ENCODE measurements at places on chromosomes 13 and 19. TPM values are rescaled to one million over a fixed set of nuclear protein-coding genes. Genes with fewer than 3 reads are reported as not detected.

The LIPE gene
- total RNA-seq, result 55.8 TPM

The ETV2 gene
- 0.33 TPM for total RNA-seq

- no peak for DNase-seq
These were observed 75.4 kb upstream of the ARHGEF7 start for GRCh38 chr13:111039735-111040134.

GRCh38 chr19:44575116-44575700 lies 38.2 kb upstream of the IGSF23 start:
- DNase-seq, result no peak

DNA sequence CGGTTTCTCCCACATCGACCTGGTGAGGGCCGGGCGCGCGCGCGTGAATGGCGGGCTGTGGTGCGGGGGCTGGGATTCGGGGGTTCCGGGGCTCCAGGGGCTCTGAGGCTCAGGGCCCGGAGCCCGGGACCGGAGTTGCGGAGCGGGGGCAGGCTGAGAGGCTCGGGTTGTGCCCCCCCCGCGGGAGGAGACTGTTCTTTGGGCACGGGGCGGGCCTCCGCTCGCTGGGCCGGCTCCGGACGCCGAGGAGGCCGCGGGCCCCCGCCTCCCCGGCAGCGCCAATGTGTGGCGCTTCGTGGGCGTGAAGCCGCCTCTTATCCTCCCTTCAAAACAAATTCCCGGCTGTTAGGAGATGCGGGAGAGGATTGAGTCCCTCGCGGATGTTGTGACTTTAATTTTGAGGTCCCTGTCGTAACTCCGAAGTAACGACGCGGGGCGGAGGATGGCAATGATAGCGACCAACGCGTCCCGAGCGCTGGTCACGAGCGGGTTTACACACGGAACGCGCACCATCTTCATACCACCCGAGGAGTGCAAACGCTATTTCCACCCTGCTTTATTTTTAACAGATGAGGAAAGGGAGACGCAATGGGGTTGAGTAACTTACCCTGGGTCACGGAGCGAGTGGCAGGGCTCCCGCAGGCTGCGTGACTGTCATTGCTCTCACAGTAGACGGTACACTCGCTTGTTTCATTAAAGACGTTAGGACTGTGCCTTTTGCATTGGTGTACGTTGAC lies 536 bp downstream of the UBA2 start:
- peak; percentile 23 for DNase-seq

The ZNF766 gene
- 9.2 TPM for total RNA-seq

GRCh38 chr13:75724752-75725517 lies 88.8 kb downstream of the LMO7 start:
- no peak for DNase-seq

- peak; percentile 41 for DNase-seq
These were observed 65.9 kb downstream of the KCNRG start for GRCh38 chr13:50080911-50081678.

DNA sequence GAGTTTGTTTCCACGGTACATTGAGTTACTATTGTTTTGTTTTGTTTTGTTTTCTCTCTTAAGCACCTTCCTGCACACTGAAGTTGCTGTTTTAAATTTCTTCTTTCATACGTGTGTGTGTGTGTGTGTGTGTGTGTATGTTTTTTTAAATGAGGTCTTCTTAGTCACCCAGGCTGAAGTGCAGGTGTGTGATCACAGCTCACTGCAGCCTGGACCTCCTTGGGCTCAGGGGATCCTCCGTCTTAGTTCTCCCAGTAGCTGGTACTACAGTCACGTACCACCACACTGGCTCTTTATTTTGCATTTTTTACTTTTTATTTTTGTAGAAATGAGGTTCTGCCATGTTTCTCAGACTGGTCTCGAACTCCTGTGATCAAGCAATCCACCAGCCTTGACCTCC lies 20.8 kb upstream of the ZNF429 start:
- DNase-seq, result no peak

The ZNF525 gene
- total RNA-seq, result 4.3 TPM

DNA sequence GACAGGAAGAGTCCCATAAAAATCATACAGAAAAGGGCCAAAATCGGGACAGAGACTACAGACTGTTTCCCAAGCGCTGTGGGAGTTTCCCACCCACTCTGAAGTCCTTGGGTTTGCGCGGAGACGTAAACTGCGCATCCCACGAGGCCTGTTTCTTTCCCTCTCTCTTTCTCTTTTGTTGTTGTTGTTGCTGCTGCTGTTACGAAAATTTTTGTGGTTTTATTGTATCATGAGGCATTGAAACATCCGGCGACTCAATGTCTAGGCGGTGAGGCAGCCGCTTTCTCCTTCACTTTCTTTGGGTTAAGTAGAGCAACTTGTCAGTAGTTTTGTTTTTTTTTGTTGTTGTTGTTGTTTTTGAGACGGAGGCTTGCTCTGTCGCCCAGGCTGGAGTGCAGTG lies 1.6 kb upstream of the PPP1R12C start:
- no peak for DNase-seq

DNA sequence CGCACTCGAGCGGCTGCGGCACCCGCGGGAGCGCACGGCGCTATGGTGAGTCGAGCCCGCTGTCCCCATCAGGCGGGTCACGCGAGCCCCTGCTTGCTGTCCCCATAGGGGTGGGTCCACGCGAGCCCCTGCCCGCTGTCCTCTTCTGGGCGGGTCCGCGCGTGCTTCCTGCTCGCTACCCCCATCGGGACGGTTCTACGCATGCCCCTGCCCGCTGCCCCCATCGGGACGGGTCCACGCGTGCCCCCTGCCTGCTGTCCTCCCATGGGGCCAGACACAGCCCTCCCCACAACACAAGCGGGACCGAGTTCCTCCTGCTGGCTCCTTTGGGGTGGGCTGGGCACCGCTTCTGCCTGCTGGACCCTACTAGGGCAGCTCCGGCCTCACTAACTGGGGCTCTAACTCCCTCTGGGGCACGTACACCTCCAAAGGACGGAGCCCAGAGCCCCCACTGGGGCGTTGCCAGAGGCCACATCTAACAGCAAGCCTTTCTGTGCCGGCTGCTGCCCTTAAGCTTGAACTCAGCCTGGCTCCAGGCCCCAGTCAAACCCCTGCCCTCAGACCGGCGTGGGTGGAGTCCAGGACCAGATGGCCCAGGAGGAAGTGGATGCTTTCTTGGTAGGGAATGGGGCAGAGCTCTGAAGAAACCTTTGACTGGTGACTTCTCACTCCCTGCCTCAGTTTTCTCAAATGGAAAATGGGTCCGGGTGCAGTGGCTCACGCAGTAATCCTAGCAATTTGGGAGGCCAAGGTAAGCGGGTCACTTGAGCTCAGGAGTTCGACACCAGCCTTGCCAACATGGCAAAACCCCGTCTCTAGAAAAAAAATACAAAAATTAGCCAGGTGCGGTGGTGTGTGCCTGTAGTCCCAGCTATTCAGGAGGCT lies 722 bp downstream of the COLGALT1 start:
- peak; percentile 70 for DNase-seq

The FFAR1 gene
- not detected for total RNA-seq

DNA sequence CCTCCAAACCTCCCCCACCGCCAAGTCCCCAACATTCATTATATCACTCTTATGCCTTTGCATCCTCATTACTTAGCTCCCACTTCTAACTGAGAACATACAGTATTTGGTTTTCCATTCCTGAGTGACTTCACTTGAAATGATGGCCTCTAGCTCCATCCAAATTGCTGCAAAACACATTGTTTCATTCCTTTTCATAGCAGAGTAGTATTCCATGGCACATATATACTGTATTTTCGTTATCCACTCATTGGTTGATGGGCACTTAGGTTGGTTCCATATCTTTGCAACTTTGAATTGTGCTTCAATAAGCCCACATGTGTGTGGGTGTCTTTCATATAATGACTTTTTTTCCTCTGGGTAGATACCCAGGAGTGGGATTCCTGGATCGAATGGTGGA lies 233.1 kb downstream of the ZNF536 start:
- no peak for DNase-seq

GRCh38 chr13:42040730-42041010 lies 7.8 kb upstream of the DGKH start:
- DNase-seq, result no peak

DNA sequence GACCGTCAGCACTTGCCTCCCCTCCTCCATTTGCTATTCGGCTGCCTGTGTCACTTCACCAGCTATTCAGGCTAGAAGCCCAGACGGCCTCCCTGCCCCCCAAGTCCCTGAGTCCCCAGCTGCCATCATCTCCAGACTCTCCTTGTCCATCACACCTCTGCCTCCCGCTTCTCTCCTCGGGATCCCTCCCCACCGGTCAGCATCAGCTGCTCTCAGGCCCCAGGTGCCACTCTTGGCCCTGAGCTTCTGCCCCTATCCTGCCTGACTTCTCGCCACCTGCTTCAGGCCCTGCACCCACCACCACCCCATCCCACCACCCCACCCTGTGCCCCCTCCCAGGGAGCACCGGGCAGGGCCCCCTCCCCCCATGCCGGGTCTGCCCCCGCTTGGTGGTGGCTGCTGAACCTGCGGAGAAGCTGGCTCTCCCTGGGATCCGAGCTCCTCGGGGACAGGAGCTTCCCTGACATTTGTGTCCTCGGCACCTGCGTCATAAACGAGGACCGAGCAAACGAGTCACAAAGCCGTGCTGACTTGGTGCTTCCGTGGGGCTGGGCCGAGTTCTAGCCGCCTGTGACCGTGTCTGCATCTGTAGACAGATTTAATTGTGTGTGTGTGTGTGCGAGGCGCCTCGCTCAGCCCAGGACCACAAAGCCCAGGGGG lies 70.3 kb upstream of the MCF2L start:
- peak; percentile 9 for DNase-seq

DNA sequence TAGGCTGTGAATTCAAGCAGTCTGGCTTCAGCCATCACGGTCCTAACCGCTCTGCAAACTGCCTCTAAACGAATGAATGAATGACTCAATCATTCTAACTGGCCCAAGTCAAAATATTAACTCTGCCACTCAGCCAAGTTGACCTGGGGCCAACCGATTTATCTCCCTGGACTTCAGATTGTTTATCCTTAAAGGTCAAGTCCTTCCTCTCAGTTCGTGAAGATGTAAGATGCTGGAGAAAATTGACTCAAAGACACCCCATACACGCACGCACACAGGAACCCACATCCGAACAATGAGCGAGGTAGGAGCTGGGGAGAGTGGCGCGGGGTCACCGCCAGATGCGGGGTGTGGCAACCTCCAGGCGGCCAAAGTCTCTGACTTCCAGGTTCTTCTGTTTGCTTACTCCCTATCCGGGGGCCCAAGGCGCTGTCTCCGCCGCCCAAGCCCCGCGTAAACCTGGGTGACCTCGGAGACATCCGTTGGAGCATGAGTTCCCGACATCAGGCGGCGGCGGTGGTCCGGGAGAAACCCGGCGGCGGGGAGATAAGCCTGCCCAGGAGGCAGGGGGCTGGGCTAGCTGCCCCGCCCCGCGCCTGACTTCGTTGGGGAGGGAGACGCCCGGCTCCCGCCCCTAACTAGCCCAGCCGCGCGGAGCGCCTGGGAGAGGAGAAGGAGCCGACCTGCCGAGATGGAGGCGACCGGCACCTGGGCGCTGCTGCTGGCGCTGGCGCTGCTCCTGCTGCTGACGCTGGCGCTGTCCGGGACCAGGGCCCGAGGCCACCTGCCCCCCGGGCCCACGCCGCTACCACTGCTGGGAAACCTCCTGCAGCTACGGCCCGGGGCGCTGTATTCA lies at the start of gene CYP2S1:
TSS of gene CYP2S1 (plus strand) at position 646 of the 856 bp plus-strand sequence. CDS start at position 692, 46 bp downstream.
- no peak for DNase-seq
